Activated CD4-positive, alpha-beta T cell treated with anti-CD3 and anti-CD28 coated beads for 36 hours (primary cell): ENCODE measurements at places on chromosomes 2 and 18. TPM values are rescaled to one million over a fixed set of nuclear protein-coding genes. Genes with fewer than 3 reads are reported as not detected.

GRCh38 chr2:217489145-217489960 is 513.4 kb downstream of the TNS1 start:
- no peak for DNase-seq
- no peak overlapping the region for H3K27ac ChIP-seq
- peaks cover 5% of the 10 kb centered on the region for H3K27me3 ChIP-seq
- no peaks in the 10 kb centered on the region for H3K36me3 ChIP-seq

DNA sequence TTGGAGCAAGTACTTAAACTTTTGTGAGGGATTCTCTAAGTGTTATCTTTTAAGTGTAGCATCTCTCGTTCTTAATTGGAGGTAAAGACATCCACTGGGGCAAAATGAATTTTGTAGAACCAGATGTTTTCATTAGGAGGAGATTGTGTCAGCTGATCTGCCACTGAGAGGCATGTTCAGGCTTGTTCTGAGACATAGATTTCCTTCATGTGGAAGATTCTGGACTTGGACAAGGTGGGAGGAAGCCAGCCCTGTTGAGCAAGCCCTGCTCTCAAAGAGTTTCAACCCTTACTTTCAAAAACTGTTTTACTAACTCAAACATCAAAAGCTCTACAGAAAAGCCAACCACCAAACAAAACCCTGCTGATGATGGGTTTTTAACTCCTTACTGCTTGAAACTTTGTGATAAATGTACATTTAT is 6.5 kb downstream of the MAP4K4 start:
- no peaks in the 10 kb centered on the region for H3K27me3 ChIP-seq
- H3K27ac ChIP-seq = peak overlapping the region; percentile 90
- peaks cover 35% of the 10 kb centered on the region for H3K36me3 ChIP-seq

The GNAL gene
- total RNA-seq = 0.21 TPM

GRCh38 chr2:71607151-71607889 is 154.0 kb downstream of the DYSF start:
- no peaks in the 10 kb centered on the region for H3K36me3 ChIP-seq
- H3K27me3 ChIP-seq = peaks cover 11% of the 10 kb centered on the region
- peaks cover 3% of the 10 kb centered on the region for H3K4me1 ChIP-seq
- no peak overlapping the region for H3K4me3 ChIP-seq
- no peak overlapping the region for H3K27ac ChIP-seq

DNA sequence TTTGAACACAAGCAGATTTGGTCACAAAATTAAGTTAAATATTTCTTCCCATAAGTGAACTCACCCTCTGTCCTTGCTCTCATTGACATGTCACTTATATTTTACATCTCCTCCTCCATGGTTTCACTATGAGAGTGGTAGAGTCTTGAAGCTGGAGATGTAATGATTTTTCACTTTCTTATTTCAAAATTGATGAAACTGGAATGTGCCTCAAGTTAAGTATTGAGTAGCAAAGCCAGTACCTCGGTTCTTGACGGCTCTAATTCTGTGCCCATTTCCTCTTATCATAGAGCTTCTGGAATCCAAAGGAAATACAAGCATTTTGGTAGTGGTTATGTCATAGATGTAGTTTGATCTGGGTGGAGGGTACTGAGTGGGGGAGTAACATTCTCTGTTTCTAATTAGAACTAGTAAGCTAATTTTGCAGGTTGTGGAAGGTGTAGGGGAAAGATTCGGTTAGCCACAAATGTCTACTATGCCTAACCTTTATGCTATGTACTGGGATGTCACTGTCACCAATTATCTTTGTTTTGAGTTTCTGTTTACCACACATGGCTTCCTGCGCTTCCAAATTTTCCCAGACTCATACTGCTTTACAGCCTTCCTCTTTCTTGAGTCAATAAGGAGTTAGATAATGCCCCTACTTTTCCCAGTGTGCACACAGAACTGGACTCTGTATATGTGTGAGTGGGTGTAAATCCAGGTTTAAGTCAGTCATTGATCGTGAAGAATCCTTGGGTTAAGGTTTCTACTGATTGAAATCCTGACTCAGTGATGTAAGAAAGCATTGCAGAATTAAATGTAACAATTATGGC is 96.8 kb downstream of the DIS3L2 start:
- peaks cover 17% of the 10 kb centered on the region for H3K36me3 ChIP-seq
- no peak overlapping the region for H3K27ac ChIP-seq
- no peaks in the 10 kb centered on the region for H3K27me3 ChIP-seq
- DNase-seq = peak; percentile 13
- no peak overlapping the region for H3K4me3 ChIP-seq
- H3K4me1 ChIP-seq = peaks cover 33% of the 10 kb centered on the region

- H3K4me1 ChIP-seq = no peaks in the 10 kb centered on the region
- H3K36me3 ChIP-seq = no peaks in the 10 kb centered on the region
- H3K4me3 ChIP-seq = no peak overlapping the region
- H3K27me3 ChIP-seq = no peaks in the 10 kb centered on the region
These were observed 383.7 kb downstream of the CDH2 start for GRCh38 chr18:27793013-27793785.

- no peak overlapping the region for H3K27ac ChIP-seq
- no peak for DNase-seq
- no peaks in the 10 kb centered on the region for H3K27me3 ChIP-seq
- no peaks in the 10 kb centered on the region for H3K36me3 ChIP-seq
These were observed 1341.8 kb upstream of the NXPH2 start for GRCh38 chr2:140122001-140122400.

DNA sequence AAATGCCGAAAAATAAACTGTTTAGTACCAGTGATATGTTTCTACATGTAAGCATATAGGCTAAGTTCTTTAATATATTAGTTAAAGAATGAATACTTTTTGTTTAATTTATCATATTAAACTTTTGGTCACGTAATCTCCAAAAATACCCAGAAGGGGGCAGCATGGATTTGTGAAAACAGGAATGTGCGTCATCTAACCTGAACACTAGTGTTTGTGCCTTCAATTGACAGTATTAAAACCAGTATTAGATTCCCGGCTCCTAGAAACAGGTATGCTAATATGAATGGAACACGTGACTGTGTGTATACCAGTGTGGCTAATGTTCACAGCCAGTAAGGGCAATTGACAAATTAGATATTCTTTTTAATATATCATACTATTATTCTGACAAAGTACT is 51.8 kb downstream of the WDR7 start:
- peaks cover 4% of the 10 kb centered on the region for H3K36me3 ChIP-seq
- no peaks in the 10 kb centered on the region for H3K27me3 ChIP-seq
- no peaks in the 10 kb centered on the region for H3K4me1 ChIP-seq
- H3K27ac ChIP-seq = no peak overlapping the region
- H3K4me3 ChIP-seq = no peak overlapping the region

DNA sequence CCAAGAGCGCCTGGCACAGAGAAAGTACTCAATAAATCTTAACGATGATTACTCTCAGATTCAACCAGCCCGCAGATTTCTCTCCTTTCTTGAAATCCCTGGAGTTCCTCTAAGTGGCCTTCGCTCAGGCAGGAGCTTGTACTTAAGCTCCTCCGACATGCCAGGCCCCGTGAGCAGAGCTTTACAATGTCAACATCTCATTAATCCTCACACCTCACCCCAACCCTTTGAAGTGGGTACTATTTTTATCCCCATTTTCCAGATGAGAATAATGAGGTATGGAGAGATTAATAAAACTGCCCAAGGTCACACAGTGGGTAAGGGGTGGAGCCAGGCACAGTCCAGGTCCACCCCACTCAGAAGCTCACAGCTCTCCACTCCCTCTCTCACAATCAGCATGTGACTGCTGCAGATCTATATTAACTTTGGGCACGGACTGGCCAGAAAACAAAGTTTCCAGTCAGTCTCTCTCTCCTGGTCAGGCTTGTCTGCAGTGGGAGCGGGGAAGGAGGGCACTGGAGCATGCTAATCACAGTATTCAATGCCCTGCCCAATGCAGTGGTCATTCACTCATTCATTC is 18.0 kb downstream of the DNMT3A start:
- H3K27me3 ChIP-seq = no peaks in the 10 kb centered on the region
- peak overlapping the region; percentile 62 for H3K4me3 ChIP-seq
- H3K27ac ChIP-seq = peak overlapping the region; percentile 96
- no peak for DNase-seq
- H3K36me3 ChIP-seq = peaks cover 38% of the 10 kb centered on the region

The C2orf66 gene
- 0.25 TPM for total RNA-seq

DNA sequence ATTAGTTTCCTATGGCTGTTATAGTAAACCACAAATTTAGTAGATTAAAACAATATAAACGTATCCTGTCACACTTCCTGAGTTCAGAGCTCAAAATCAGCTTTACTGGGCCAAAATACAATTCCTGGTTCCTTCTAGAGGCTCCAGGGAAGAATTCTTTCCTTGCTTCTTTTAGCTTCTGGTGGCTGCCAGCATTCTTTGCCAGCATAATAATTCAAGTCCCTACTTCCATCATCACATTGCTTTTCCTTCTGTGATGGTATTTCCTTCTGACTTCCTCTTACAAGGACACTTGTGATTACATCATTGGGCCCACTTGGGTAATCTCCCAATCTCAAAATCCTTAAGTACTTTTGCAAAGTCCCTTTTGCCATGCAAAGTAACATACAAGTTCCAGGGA is 40.6 kb downstream of the MOB4 start:
- DNase-seq = no peak
- no peak overlapping the region for H3K4me3 ChIP-seq
- no peaks in the 10 kb centered on the region for H3K4me1 ChIP-seq
- H3K27ac ChIP-seq = no peak overlapping the region
- H3K36me3 ChIP-seq = peaks cover 23% of the 10 kb centered on the region
- no peaks in the 10 kb centered on the region for H3K27me3 ChIP-seq

The ZC3H8 gene
- total RNA-seq = 27.1 TPM

DNA sequence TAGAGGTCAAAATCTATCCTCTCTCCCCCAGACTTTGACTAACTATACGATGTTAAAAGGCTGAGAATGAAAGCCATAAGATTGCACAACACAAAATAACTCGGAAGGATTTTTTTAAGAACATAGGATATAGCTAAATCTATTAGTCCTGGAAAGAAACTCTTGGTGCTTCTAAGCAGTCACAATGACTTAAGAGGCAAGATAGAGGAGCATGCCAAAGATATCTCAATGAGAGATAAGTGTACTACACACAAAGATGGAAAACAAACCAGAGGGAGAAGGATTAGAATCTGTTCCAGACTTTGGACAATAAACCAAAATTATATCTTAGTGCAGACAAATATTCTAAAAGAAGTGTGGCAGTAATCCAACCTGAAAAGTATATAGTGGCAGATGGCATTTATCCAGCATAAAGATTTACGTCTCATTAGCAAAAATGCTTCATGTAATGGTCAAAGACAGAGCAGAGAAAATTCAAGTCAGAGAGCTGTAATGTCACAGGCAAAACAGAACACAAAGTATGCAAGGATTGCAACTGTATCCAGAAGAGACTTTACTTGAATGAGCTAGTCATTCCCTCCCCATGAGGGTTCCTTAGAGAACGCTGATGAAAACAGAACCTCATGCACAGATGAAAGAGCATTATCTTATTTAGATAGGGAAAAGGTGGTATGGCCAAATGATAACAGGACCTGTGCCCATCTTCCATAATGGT is 28.8 kb upstream of the EVA1A start:
- peaks cover 12% of the 10 kb centered on the region for H3K27me3 ChIP-seq
- no peaks in the 10 kb centered on the region for H3K4me1 ChIP-seq
- H3K36me3 ChIP-seq = no peaks in the 10 kb centered on the region
- H3K4me3 ChIP-seq = no peak overlapping the region

DNA sequence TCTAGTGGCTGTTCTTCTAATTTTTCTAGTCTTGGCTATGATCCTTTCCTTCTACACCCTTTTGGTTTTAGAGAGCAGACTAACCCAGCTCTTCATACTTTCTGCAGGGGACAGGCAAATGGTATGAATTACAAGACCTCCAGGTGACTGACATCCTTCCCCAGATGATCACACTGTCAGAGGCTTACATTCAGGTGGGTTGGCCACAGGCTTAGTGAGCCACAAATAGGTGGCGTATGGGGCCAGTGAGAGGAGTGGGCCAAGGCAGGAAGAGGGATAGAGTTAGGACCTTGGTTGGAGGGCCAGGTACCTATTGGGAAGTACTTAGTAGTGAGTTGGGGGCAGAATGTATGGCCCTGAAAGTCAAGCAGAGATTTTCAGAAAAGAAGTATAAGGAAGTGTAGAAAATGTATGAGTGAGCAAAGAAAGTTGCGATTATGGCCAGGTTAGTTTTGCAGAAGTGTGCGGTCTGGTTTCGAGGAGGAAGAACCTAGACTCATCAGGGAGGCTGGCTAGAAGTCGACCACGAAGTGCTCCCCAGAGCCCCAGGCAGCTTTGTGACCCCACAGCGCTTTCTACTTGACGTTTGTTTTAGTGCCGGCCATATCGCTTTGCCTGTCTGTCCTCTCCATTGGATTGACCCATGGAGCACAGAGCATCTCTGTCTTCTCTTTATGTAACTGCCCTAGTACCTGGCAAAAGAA is 20.0 kb downstream of the SFTPB start:
- no peak overlapping the region for H3K27ac ChIP-seq
- no peak overlapping the region for H3K4me3 ChIP-seq
- H3K36me3 ChIP-seq = peaks cover 57% of the 10 kb centered on the region
- no peaks in the 10 kb centered on the region for H3K27me3 ChIP-seq
- H3K4me1 ChIP-seq = peaks cover 1% of the 10 kb centered on the region
- DNase-seq = no peak

The UGT1A5 gene
- not detected for total RNA-seq

The SLC5A7 gene
- total RNA-seq = not detected

- H3K36me3 ChIP-seq = no peaks in the 10 kb centered on the region
- H3K4me1 ChIP-seq = no peaks in the 10 kb centered on the region
- no peak overlapping the region for H3K4me3 ChIP-seq
- no peak for DNase-seq
These were observed 35.6 kb downstream of the PDE6D start for GRCh38 chr2:231745303-231746038.

DNA sequence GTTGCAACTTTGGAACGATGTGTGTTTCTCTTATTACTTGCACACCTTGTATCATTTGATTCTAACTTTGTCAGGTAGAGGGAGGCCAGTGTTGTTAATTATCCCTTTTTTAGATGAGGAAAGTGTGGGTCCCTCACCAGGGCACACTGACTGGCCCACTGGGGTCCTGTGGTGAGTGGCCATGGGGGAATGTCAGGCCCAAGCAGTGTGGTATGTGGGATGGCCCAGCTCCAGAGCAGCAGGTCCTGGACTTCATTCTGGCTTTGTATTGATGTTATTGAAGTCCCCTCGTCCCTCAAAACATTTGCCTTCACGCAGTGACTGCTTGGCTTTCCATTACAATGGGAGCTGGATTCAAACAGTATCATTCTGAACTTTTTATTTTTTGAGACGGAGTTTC is 11.7 kb downstream of the NCK2 start:
- H3K4me3 ChIP-seq = peak overlapping the region; percentile 49
- no peak for DNase-seq
- peak overlapping the region; percentile 95 for H3K27ac ChIP-seq
- H3K36me3 ChIP-seq = peaks cover 67% of the 10 kb centered on the region

The SERTAD2 gene
- total RNA-seq = 14.5 TPM

- H3K27ac ChIP-seq = no peak overlapping the region
- DNase-seq = no peak
- H3K4me1 ChIP-seq = no peaks in the 10 kb centered on the region
- H3K4me3 ChIP-seq = no peak overlapping the region
- H3K36me3 ChIP-seq = no peaks in the 10 kb centered on the region
These were observed 146.1 kb downstream of the ERBB4 start for GRCh38 chr2:212392544-212392943.

The SLC19A3 gene
- not detected for total RNA-seq
